Peyer's patch (tissue), 4 donors: ENCODE measurements at places on chromosomes 13 and 19. TPM values are rescaled to one million over a fixed set of nuclear protein-coding genes. Genes with fewer than 3 reads are reported as not detected.

GRCh38 chr13:103358255-103358932, 292.2 kb upstream of the SLC10A2 start:
- no peak for DNase-seq
- no peaks in the 10 kb centered on the region for H3K36me3 ChIP-seq
- H3K4me1 ChIP-seq: no peaks in the 10 kb centered on the region

DNA sequence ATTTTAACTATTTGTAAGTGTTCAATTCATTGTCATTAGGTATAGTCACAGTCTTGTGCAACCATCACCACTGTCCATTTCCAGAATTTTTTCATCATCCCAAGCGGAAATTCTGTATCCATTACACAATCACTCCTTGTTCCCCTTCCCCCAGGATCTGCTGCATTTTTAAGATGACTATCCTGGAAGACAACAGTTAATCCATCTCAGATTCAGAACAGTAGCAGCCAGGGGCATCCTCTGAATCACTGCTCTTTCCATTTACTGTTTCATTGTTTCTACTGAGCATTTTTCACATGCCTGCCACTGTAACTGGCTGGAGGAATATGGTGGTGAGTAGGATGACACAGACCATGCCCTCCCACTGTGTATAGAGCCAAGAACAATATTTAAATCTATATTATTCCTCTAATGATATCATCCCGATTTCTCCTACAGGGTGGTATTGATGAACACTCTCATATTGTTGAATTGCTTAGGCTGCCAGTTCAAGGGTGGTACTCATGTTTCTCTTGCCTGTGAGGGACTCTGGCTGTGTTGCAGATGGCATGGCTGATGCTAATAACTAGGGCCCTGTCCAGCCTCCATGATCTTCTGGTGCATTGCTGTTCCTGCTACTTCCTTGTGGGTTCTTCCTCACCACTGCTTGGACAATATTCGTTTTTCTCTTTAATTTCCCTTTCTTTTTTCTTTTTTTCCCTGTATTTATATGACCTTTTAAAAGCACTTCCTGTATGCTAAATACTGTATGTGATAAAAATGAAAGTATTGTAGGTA, 59.0 kb downstream of the WDFY2 start:
- no peak for DNase-seq
- H3K27ac ChIP-seq: no peak overlapping the region
- no peak overlapping the region for H3K4me3 ChIP-seq
- no peaks in the 10 kb centered on the region for H3K36me3 ChIP-seq

DNA sequence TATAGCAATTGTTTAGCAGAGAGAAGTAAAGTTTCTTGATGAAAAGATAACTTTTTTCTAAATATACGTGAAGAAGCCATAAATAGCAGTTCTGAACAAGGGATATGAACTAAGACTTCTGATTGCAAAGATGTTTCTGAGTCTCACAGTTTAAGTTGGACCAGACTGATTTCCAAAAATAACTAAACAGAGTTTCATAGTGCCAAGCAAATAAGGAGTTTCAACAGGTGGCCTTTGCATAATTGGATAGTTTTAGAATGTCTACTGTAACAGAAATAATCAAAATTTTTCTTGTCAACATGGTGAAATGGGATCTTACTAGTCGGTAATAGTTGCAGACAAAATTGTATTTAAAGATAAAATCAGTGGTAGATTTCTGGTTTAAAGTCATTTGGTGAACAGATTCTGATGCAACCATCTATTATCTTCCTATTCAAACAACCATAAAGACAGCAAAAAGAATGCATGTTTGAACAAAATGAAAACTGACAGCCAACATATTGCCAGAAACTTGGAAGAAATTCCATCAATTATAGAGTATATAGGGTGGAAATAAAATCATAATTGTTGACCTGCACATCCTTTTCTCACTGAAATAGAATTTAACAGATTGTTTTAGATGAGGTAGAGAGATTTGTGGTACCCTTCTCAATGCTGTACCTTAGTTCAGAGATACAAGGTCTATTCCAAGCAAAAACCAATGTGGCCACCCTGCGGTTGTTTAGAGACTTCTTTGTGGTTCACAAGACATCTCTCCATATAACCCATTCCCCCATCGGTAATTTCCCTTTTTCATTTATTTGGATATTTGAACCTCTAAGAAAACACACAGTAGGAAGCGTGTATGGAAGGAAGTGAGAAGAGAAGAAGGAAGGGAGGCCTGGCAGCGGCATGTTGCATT, 275.3 kb downstream of the COG6 start:
- no peak for DNase-seq
- no peaks in the 10 kb centered on the region for H3K4me1 ChIP-seq
- no peaks in the 10 kb centered on the region for H3K36me3 ChIP-seq
- no peak overlapping the region for H3K27ac ChIP-seq
- no peak overlapping the region for H3K4me3 ChIP-seq
- no peaks in the 10 kb centered on the region for H3K27me3 ChIP-seq

- H3K36me3 ChIP-seq: no peaks in the 10 kb centered on the region
- no peaks in the 10 kb centered on the region for H3K4me1 ChIP-seq
- H3K4me3 ChIP-seq: no peak overlapping the region
- H3K27me3 ChIP-seq: no peaks in the 10 kb centered on the region
- H3K27ac ChIP-seq: no peak overlapping the region
- no peak for DNase-seq
Observed at GRCh38 chr13:69213396-69213795, 894.2 kb upstream of the ATXN8OS start.

GRCh38 chr19:1248139-1248785, at the start of gene MIDN:
MIDN (plus strand) TSS chr19:1248583; CDS start chr19:1250297, 1,714 bp downstream.
- peak within 1 kb of the TSS; percentile 99 for H3K27ac ChIP-seq
- peak within 1 kb of the TSS; percentile 93 for H3K4me3 ChIP-seq
- DNase-seq: peak; percentile 84
- peaks cover 50% of the 10 kb centered on the region for H3K4me1 ChIP-seq
- H3K27me3 ChIP-seq: no peaks in the 10 kb centered on the region

DNA sequence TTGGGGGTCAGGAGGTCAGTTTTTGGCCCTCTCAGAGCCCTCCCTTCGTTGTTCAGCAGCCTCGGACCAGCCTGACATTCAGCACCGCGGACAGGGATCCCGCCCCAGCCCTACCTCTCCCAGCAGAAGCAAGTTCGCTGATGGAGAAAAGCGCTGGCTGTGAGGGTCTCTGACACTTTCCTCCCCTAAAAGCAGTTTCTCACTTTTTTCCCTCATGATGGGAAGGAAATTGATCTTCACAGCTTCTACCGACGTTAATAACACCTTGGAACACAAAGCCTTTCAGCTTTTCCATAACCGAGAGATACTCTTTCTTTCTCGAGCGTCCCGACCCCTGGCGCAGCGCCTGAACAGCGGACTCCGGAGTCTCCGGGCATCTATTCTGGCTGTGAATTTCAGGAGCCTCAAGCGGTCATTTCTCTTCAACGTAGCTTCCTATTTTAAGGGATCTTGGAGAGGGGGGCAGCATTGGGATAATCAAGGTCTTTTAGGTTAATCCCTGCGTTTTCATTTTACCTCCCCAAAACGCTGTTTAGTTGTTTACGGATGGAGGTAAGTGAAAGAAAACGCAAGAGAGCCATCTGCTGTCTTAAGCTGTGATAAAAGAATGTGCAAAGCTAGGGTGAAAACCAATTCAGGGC, 467.2 kb downstream of the ITGBL1 start:
- H3K4me3 ChIP-seq: no peak overlapping the region
- DNase-seq: no peak
- H3K36me3 ChIP-seq: no peaks in the 10 kb centered on the region
- H3K4me1 ChIP-seq: no peaks in the 10 kb centered on the region
- H3K27ac ChIP-seq: no peak overlapping the region

DNA sequence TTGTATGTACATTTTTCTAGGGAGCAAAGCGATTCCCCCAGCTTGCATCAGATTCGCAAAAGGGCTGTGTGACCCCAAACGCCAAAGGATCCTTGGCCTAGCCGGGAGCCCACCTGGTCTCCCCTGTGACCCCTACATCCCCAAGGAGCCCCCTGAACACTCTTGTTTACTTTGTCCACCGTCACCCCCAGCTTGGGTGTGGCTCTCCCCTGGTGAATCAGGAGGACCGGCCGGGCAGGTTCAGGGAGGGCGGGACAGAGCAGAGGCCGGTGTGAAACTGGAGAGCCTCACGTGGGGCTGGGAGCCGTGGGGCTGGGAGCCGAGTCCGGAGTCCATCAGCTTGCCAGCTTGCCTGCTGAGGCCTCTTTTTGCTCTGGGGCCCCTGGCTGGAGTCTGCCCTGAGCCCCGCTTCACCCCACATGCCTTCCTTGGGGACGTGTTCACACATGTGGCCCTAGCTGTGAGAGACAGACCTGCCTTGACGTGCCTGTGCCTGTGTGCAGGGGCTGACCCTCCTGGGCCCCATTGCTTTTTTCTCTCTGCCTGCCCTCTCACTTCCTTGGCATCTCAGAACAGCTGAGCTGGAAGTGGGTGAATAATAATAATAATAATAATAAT, 2.0 kb downstream of the ITPKC start:
- H3K36me3 ChIP-seq: peaks cover 15% of the 10 kb centered on the region
- no peaks in the 10 kb centered on the region for H3K27me3 ChIP-seq
- H3K4me3 ChIP-seq: peak overlapping the region; percentile 91
- H3K4me1 ChIP-seq: peaks cover 9% of the 10 kb centered on the region
- H3K27ac ChIP-seq: peak overlapping the region; percentile 94
- DNase-seq: peak; percentile 94

DNA sequence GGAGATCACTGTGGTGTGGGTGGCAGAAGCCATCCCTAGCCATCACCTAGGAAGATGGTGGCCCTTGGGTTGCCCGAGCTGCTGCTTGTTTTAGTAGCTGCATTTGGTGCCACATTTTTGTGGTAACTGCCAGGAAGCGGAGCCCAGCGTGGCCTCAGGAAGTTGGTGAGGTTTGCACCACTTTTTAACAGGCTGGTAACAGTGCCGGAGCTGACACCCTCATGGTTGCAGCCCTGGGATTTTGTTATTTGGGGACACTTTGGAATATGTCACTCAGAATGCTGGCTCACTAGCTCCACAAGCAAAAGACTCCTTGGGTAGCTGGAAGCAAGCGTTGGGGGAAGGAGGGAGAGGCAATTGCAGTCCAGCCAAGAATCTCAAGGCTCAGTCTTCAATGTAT, 22.1 kb downstream of the ACTN4 start:
- no peak overlapping the region for H3K4me3 ChIP-seq
- H3K36me3 ChIP-seq: no peaks in the 10 kb centered on the region
- no peaks in the 10 kb centered on the region for H3K27me3 ChIP-seq
- no peak for DNase-seq

GRCh38 chr13:44302940-44303575, 70.6 kb upstream of the SERP2 start:
- peak overlapping the region; percentile 41 for H3K27ac ChIP-seq
- no peaks in the 10 kb centered on the region for H3K27me3 ChIP-seq
- no peak for DNase-seq
- no peak overlapping the region for H3K4me3 ChIP-seq

DNA sequence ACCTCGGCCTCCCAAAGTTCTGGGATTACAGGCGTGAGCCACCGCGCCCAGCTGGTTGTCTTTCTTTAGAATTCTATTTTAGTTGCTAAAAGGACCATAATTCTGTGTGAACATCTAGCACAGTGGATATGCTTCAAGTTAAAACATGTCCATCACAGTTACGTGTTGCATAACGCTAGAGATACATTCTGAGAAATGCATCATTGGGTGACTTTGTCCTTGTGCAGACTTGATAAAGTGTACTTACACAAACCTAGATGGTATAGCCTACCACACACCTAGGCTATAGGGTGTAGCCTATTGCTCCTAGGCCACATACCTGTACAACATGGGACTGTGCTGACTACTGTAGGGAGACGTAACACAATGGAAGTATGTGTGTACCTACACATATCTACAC, 35.4 kb downstream of the DOCK9 start:
- no peaks in the 10 kb centered on the region for H3K4me1 ChIP-seq
- no peak overlapping the region for H3K4me3 ChIP-seq
- H3K27ac ChIP-seq: no peak overlapping the region
- no peaks in the 10 kb centered on the region for H3K36me3 ChIP-seq
- H3K27me3 ChIP-seq: no peaks in the 10 kb centered on the region

DNA sequence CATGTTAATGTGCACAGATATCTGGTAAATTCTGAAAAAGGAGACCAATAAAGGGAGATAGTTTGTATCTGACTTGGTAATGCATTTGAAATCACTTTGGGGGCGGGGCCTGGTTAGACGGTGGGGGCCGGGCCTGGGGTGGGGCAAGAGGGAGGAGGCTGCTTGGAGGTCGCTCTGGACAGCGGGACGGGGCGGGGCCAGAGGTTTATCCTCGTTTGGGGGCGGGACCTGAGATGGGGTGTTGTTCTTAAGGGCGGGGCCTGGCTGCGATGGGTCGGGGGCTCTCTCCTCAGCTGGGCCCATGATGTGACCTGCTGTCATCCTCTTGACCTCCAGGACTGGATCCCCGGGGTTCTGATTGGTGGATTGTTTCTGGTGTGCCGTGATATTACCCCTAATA, 4.9 kb upstream of the ZNF808 start:
- no peaks in the 10 kb centered on the region for H3K27me3 ChIP-seq
- no peaks in the 10 kb centered on the region for H3K36me3 ChIP-seq
- no peak overlapping the region for H3K27ac ChIP-seq
- peaks cover 6% of the 10 kb centered on the region for H3K4me1 ChIP-seq
- DNase-seq: no peak

The PEAK3 gene
- total RNA-seq: 5.8 TPM

The RAB3A gene
- total RNA-seq: not detected

The CEACAM5 gene
- 101 TPM for total RNA-seq

The ODAD3 gene
- total RNA-seq: not detected

The KIR2DL3 gene
- total RNA-seq: not detected
